ENCODE measurements at places on chromosomes 1 and 21.

GRCh38 chr1:195791796-195792195, 816.4 kb downstream of the KCNT2 start:
- H3K27me3 ChIP-seq = no peaks in the 10 kb centered on the region
- no peaks in the 10 kb centered on the region for H3K4me1 ChIP-seq
- no peak for DNase-seq
- no peak overlapping the region for H3K27ac ChIP-seq
- no peak overlapping the region for H3K4me3 ChIP-seq
- no peaks in the 10 kb centered on the region for H3K36me3 ChIP-seq

DNA sequence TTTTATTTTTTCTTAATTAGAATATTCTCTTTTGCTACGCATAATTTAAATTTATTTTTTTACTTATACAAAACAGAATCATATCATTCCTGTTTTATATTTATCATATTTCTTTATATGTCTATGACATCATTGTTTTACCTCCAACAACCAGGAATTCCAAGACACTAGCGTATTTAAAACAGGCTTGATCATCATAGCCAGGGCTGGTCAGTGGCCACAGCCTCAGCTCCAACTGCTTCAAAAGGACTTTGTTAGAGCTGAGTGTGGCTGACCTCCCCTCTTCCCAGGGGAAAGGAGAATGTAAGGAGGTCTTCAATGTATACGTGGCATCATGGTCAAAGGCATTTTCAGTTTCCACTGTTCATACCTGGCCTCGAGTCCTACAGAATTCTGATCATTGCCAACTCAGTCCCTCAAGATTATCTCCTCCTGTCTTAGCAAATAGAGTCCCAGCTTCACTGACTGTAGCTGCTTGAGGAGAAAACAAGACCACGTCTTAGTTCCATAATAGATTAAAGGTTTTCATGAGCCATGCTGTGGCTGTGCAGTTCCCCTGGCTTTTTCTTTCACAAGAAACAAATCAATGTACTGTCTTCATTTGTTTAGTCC, 444.0 kb downstream of the PTPRC start:
- no peaks in the 10 kb centered on the region for H3K36me3 ChIP-seq
- no peak overlapping the region for H3K27ac ChIP-seq
- H3K4me1 ChIP-seq = no peaks in the 10 kb centered on the region
- no peak for DNase-seq

- no peaks in the 10 kb centered on the region for H3K27me3 ChIP-seq
- no peak for DNase-seq
- no peaks in the 10 kb centered on the region for H3K4me1 ChIP-seq
- no peak overlapping the region for H3K27ac ChIP-seq
These were observed 13.7 kb upstream of the MEX3A start for GRCh38 chr1:156095906-156096508.

- no peak overlapping the region for H3K4me3 ChIP-seq
- no peak overlapping the region for H3K27ac ChIP-seq
- H3K27me3 ChIP-seq = peaks cover 14% of the 10 kb centered on the region
- no peaks in the 10 kb centered on the region for H3K36me3 ChIP-seq
- no peaks in the 10 kb centered on the region for H3K4me1 ChIP-seq
- DNase-seq = no peak
These were observed 2.5 kb downstream of the TGFBR3 start for GRCh38 chr1:91883470-91883869.

DNA sequence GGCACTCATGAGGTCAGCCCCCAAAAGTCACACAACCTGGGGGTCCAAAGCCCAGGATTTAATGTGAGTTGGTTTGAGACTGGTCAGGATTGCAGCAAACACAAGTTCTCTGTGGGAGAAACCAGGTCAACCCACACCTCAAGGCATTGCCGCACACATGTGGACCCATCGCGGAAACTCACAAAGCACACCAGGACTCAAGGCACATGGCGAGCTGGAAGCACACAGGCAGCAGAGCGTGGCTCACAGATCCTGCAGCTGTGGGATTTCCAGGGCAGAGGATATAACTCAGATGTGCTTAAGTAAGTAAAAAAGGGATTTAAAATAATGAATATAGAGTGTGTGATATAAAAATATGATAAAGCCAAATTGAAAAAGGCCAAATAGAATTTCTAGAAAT, 51.6 kb upstream of the ADARB1 start:
- H3K4me1 ChIP-seq = peaks cover 4% of the 10 kb centered on the region
- no peak overlapping the region for H3K4me3 ChIP-seq
- peaks cover 3% of the 10 kb centered on the region for H3K27me3 ChIP-seq
- H3K27ac ChIP-seq = no peak overlapping the region

Measured in iPS DF 6.9 (cell line).